CD4-positive, alpha-beta T cell treated with Interleukin-17A for 4 hours (primary cell): ENCODE measurements at places on chromosomes 2 and 18.

- DNase-seq: no peak
Measured at GRCh38 chr2:174635015-174635593, 37.5 kb upstream of the WIPF1 start.

DNA sequence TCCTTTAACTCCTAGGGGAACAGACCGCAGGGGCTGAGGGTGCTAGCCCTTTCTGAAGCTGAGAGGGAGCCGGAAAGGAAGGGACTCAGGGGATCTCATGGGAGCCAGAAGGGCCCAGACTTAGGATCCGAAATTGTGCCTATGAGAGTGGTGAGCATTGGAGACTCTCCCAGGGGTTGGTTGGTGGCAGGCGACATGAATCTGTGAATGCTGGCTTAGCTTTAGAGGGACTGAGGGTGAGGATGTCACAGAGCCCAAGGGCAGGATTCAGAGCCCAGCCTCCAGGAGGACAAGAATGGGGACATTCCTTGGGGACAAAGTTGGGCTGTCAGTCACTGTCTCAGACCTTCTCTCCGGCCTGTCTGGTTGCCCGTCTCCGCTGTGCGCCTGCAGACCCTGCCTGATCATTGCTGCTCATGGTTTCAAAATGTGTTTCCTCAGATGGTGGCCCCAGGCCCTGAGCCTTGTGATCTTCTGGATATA is 17.5 kb downstream of the GNLY start:
- DNase-seq: no peak

DNA sequence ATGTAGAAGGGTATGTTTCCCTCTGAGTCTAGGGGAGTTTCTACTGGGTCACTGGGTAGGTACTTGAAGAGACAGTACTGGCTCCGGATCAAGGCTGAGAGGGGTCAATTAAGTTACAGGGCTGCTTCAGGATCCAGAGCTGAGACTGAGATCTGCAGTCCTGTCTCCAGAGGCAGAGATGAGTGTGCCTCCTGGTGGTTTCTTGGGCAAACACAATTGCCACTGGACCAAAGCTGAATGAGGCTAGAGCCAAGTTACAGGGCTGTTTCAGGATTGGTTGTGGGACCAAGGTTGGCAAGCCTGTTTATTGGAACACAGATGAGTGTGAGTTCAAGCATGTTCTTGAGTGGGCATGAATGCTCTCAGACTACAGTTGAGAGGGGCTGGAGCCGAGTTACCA is 157.9 kb downstream of the ADCYAP1 start:
- no peak for DNase-seq

GRCh38 chr18:7301094-7301493 is 70.2 kb downstream of the LRRC30 start:
- no peak for DNase-seq

DNA sequence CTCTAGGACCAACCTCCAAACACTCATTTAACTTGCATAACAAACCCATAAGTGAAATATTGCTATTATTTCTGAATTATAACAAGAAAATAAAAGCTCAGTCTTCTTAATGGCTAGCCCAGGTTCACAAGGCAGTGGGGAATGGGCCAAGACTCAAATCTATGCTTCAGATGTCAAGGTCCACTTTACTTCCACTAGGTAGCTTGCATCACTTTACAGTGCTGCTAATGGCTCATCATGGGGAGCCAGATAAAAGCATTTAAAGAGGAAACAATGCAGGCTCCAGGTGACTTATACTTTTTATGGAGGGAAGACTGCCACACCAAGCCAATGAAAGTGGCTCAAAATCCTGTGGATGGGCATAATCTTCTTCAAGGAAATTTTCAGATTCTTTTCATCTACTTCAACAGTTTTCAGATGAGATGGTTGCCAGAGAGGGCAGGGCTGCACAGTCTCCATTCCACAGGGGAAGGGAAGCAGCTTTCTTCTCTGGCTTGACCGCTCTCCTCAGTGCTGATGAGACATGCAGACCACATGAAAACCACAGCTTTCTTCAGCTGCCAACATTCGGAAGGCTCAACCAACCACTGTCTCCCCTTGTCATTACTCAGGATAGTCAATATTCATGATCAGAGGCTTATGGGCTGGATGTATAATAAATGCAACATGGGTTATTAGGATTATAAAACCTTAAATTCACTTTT is 361.9 kb upstream of the MEX3C start:
- no peak for DNase-seq

GRCh38 chr2:75800456-75800855 is 89.7 kb upstream of the GCFC2 start:
- no peak for DNase-seq
